Immature natural killer cell (primary cell): ENCODE measurements at places on chromosomes 16 and 17.
A peak's percentile ranks its signal among the peaks of the same experiment; 100 is the strongest.

DNA sequence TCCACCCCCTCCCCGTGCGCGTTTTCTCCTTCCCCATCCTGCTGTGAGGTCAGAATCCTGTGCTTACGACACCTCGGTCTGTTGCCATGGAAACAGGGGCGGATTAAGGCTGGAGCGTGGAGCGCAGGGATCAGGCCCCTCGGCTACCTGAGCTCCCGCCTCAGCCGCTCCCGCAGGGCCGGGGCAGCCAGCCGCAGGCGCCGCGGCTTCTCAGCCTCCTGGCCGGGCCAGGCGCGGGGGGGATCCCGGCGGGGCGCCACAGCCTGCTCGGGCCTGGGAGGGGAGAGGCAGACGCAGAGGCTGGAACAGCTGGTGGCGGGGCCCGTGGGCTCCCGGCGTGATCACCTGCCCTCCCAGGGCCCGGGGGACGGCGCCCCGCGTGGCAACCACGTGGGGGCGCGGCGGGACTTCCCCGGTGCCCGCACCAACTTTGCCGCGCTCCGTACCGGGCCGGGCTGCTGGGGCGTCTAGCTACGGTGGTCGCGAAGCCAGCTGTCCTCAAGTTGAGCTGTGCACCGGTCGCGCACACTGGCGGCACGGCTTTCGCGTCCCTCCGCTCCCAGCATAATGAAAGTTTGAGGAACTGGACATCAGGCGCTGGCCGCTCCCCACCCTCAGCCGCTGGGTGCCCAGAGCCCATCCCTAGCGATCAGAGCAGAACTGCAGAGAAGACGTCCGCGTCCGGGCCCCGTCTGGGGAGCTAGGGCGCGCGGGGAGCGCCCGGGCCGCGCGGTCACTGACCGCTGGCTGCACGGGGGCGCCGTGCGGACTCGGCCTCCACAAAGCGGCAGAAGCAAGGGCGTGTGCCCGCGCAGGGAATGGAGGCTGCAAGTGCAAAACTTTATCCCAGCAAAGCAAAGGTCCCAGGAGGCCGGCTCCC is 1.2 kb downstream of the RTN4RL1 start:
- peak; percentile 31 for DNase-seq

DNA sequence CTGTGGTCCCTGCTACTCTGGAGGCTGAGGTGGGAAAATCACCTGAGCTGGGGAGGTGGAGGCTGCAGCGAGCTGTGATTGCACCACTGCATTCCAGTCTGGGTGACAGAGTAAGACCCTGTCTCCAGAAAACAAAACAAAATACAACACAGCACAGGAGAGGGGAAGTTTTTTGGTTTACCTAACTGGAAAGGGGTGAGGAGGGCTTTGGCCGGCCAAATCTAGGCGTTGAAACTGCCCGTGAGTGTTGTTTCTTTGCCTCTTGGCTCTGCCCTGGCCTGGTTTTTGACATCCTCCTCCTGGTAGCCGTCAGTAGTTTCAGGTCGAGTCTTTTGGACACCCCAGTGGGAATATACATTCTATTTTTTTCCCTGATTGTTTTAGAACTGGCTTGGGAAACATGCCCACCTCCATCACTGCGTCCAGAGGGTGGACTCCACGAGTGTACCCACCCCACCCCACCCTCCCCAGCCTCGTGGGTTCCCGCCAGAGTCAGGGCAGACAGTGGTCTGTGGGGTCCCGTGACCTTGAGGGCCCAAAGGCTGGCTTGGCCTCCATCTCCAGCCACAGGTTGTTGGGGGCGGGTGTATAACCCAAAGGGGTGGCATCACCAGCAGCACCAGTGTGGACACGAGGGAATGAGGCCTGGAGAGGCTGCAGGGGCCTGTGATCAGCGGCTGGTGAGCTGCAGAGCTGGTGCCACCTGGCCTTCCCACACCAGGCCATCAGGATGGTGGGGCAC is 42.7 kb downstream of the NT5M start:
- DNase-seq: no peak

DNA sequence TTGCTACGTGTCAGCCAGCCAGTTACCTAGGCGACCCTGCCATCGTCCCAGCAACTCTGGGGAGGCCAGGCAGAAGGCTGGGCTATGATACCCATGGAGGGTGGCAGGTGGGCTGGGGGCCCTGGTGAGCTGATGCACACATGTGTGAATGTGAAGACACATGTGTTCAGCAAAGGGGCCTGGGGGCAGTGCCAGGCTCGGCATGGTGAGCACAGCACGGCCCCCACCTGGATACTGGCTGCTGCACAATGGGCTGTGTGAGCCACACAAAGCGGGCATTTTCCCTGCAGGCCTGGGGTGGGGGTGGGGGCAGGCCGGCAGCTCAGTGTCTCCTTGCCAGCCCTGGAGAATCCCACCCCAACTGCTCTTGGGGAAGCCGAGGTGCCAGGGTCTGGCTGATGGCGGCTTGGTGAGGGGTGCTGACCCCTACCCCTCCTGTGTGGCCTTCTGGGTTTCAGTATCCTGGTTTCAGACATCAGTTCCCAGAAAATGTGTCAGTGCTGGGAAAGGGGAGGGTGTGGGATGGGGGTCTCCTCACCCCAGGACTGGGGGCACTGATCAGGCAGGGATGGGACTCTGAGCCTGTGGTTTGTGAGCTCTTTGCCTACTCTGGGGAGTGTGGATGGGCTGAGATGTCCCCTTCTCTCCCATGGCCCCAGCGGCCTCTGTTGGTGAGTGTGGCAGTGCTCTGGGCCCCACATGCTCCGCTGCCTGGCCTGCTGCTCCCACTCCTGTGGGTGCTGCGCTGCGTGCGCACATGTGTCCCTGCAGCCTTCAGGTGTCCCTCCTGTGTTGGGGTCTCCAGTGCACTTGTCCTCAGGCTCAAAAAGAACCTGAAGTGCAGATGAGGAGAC is 5.1 kb downstream of the LLGL1 start:
- DNase-seq: no peak

- no peak for DNase-seq
Observed at GRCh38 chr17:75561927-75562603, 25.5 kb upstream of the MYO15B start.

DNA sequence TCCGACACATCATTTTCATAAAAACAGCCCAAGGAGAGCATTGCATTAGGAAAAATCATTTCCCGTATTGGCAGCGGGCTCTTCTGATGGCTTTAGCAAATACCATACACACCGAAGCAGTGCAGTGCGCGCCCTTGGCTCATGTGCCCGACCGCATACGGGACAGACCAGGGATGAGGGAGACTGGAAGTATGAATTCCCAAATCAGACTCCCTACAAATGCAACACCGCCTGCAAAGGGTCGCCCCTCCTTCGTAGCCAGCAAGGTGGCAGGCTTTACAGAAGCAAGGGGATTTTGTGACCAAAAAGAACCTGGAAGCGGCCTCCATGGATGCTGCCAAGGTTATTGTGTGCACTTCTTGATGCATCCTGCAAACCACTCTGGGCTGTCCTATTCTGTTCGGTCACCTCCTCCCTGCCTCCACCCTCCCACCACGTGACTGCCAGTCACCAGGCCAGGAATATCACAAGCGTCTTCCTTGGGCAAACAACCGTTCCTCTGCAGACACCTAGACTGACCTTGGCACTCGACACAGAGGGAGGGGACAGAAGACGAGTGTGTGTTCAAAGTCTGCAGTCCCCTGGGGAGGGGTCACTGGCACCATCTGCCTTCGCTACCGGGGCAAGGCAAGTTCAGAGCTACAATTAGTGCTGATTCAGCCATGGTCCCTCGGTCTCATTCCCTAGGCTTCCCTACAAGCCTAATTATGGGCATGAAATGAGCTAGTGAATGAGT is 460.4 kb downstream of the SLC39A11 start:
- DNase-seq: no peak

- no peak for DNase-seq
Observed at GRCh38 chr17:45170931-45171337, 9.3 kb downstream of the HEXIM2 start.

DNA sequence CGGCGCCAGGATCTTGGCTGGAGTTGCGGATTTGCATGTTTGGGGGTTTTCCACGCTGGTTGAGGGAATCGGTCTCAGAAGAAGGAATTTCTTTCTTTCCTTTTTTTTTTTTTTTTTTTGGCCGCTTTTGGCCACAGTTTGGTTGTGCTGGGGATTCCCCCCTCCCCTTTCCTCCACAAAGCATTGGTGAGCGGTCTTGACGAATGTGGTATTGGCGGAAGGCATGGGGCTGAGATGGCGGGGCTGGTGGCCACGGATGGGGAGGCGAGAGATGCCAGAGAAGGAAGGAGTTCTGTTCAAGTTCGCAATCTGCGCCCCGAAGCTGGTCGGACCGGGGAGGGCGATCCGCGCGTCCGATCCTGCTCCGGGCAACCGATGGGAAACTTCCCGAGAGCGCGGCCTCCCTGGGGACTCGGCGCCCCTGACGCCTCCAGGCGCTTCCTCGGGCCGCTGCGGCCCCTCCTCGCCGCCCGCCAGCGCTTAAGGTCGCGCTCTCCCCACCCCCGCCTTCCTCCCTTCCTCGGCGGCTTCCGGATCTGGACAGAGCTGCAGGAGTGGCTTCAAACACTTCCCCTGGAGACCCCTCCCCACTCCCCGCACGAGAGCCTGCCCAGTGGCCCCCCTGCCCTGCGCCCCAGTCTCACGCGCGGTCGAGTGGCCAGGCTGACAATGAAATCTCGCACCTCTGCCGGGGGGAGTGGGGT is 43.2 kb downstream of the RAI1 start:
- DNase-seq: peak; percentile 49

DNA sequence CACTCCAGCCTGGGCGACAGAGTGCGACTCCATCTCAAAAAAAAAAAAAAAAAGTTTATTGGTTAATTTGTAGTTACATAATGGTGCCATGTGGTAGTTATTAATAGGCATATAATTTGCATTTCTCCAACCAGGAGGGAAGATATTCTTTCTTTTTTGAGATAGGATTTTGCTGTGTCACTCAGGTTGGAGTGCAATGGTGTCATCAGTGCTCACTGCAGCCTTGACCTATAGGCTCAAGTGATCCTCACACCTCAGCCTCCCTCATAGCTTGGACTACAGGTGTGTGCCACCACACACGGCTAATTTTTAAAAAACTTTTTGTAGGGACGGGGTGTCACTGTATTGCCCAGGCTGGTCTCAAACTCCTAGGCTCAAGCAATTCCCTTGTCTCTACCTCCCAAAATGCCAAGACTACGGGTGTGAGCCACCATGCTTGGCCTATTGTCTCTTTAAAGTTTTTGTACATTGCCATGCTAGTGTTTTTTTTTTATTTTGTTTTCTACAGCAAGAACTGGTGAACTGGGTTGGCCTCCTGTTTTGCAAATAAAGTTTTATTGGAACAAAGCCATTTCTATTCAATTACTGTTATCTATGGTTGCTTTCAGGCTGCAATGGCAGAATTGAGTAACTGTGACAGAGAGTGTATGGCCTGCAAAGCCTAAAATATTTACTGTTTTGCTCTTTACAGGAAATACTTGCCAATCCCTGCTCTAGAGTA is 11.9 kb downstream of the SNX29 start:
- DNase-seq: no peak

DNA sequence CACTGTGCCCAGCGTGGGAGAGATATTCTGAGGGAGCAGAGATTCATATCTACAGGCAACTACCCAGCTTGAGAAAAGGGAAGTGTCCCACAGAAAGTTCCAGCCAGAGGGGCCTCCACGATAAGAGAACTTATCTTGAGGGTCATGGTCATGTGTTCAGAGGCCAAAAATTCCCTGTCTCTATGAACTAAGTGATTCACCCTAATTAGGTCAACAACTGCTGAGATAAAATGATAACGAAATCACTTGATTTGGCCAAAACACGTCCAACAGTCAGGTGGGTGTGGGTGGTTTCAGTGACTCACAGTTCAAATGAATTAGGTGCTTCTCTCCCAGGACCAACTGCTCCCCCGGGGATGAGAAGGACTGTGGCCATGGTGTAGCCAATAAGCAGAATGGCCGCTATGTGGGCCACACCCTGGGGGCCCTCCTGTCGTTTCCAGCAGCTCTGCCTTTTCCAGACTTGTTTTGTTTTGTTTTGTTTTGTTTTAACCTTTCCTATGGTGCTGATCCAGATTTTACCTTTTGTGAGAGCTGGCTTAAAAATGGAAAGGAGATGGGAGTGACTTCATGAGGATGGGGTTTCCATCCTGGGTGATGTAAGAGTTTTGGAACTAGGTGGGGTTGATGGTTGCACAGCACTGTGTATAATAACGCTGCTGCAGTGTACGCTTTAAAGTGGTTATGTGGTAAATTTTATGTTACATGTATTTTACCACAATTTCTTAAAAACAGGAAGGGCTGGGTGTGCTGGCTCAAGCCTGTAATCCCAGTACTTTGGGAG is 8.7 kb downstream of the DNAI2 start:
- DNase-seq: peak; percentile 57

GRCh38 chr17:80475910-80476876 is at the start of gene NPTX1:
TSS of gene NPTX1 (minus strand) at chr17:80476607. CDS start at chr17:80476446, 161 bp downstream.
- peak; percentile 19 for DNase-seq

- no peak for DNase-seq
Observed at GRCh38 chr16:74107795-74108610, 188.6 kb upstream of the PSMD7 start.

GRCh38 chr16:54493061-54493460 is 206.5 kb upstream of the IRX3 start:
- no peak for DNase-seq

GRCh38 chr17:29838961-29839360 is 91.1 kb downstream of the SSH2 start:
- no peak for DNase-seq

DNA sequence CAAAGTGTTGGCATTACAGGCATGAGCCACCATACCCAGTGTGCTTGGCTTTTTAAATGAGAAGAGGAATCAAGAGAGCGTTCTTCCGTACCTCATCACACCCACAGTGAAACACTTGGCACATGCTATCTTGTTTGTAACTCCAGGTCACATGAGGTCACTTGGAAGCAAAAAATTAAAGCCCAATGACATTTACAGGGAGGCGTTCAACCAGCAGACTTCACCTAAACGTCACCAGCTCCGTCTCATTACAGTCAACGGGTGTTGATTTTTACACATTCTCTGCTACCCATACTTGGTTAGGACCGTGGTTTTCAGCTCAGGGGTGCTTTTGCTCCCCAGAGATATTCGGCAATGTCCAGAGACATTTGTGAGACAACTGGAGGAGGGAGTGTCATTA is 127.0 kb downstream of the XYLT1 start:
- DNase-seq: peak; percentile 89

GRCh38 chr17:45086865-45087503 is 25.9 kb downstream of the NMT1 start:
- no peak for DNase-seq

GRCh38 chr16:81224824-81225223 is 13.7 kb upstream of the BCO1 start:
- DNase-seq: no peak

DNA sequence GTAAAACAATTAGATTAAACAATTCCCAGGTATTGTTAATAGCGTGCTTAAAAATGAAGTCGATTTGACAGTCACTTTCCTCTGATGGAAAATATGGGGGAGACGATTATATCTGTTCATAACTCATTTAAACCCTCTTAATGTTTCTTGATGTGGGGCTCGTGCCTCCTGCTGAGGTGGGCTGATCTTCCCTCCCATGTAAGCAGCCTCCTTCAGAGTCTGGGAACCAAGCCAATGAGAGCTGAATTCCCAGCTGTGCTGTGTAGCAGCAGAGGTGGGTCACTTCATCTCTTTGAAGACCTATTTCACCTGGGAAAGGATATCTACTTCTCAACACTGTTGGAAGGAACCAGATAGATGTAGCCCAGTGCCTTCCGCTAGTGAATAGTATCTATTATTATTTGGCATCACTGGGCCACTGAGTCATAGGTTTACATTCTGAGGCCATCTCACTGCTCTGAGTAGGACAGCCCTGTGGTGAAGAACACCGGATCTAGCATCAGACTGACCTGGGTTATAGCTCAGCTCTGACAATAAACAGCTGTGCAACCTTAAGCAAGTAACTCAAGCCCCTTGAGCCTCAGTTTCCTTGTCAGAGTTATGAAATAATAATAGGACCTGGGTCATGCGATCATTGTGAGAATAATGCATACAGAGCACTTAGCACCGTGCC is 85.3 kb upstream of the C16orf82 start:
- no peak for DNase-seq
